ENCODE measurements at places on chromosomes 3 and 15. TPM values are rescaled to one million over a fixed set of nuclear protein-coding genes. Genes with fewer than 3 reads are reported as not detected.
A peak's percentile ranks its signal among the peaks of the same experiment; 100 is the strongest.

The CHL1 gene
- not detected for polyA plus RNA-seq

The ANKRD63 gene
- not detected for polyA plus RNA-seq

The MME gene
- 8.4 TPM for polyA plus RNA-seq

The ANKUB1 gene
- 0.15 TPM for polyA plus RNA-seq

The PLA2G4D gene
- 0.07 TPM for polyA plus RNA-seq

The SMCO1 gene
- polyA plus RNA-seq = not detected

DNA sequence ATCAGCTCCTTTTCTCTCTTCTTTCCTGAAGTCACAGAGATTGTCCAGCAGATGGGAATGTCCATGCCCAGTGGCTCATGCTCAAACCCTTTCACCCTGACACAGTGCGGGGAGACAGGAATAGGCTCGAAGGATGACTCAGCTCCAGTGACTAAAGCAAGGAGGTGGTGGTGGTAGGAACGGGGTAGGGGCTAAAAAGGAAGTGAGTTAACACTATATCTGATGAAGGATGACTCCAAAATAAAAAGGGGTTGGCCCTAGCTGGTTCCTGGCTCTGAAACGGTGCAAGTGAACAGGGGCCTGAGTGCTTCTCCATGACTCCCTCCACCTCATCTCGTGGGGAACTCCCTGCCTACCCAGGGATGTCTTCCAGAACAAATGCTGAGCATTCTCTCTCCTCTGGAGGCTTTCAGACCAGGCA, 167.4 kb upstream of the LPP start:
- peak; percentile 95 for DNase-seq

DNA sequence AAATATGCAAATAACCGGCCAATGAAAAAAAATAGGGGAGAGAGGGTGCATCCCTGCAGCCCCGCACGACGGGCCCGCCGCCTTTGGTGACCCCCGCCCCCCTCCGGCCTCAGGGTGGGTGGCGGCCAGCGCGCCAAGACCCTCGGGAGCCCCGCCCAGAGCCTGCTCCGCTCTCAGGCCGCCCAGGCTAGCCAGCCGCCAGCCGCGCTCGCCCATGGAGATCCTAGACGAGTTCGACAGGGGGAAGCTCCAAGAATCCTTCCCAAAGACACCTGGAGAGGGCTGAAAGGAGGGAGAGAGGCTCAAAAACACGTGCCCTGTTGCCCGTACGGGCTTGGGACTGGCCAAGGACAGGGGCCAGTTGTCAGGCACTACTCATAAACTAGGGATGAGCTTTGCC, 434.0 kb downstream of the NR2F2 start:
- no peak for DNase-seq

DNA sequence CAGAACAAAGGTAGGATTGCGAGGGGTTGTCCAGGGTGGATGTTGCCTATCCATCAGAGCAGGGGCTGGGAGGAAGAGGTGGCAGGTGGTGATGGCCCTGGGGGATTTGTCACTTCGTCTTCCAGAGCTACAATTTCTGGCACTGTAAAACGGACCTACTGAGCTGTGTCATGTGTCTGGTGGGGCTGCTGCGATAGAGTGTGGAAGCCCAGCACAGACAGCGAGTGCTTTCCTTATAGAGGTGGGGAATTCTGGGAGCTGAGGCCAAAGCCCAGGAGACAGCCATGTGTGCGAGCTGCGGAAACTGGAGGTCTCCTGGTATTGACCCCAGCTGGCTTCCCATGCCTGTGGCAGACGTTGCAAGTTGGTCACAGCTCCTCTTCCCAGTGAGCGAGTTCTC, 61.2 kb upstream of the SEC22A start:
- no peak for DNase-seq

GRCh38 chr3:4551794-4552442, 58.8 kb downstream of the ITPR1 start:
- no peak for DNase-seq

Data from mammary epithelial cell (primary cell).